ENCODE measurements at places on chromosomes 6 and 20.

DNA sequence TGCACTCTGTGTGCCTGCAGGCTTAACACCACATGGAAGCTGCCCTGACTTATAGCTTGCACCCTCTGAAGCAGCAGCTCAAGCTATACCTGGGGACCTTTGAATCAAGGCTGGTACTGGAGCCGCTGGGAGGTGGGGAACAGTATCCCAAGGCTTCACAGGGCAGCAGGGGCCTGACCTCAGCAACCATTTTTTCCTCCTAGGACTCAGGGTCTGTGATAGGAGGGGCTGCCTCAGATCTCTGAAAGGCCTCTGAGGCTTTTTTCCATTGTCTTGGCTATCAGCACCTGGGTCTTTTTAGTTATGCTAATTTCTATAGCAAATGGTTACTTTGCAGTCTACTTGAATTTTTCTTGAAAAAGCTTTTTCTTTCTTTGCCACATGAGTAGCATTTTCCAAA lies 80.2 kb upstream of the OPRM1 start:
- no peak for DNase-seq

DNA sequence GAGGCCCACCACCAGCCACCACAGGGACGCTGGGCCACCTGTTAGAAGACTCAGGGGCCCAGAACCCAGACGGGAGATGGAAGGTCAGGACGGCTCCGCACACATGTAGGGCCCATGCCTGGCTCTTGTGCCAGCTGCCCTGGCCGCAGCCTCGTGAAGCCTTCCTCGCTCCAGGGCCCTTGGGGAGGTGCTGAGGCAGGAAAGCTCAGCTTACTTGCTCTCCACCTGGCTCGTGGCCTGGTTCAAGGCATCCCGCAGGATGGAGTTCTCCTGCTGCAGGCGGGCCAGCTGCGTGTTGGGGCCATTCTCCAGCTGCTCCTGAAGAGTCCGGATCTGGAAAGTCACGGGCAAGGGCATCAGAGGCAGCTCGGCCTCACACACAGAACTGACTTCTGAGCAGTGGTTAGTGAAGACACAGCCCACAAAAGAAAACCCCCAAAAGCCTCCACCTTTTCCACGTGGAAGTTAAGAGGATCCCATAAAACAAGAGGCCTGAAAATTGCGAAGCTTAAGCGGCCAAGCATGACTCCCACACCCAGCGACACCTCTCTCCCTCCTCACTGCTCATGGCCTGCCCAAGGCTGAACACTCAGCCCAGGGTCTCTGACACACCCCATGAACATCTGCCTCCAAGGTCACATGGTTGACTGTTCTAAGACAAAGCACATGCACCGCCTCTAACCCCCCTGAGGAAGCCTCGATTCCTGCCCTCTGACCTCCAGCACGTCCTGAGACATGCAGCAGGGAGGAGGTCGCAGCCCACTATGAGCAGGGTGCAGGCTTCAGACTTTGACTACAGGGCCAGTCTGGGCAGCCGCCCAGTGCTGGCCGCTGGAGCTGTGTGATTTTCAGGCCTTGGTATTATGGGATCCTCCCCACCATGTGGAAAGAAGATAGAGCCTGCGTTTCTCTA lies 46.5 kb downstream of the RRBP1 start:
- no peak for DNase-seq

- peak; percentile 50 for DNase-seq
Measured at GRCh38 chr6:80133020-80133419, 26.5 kb downstream of the BCKDHB start.

DNA sequence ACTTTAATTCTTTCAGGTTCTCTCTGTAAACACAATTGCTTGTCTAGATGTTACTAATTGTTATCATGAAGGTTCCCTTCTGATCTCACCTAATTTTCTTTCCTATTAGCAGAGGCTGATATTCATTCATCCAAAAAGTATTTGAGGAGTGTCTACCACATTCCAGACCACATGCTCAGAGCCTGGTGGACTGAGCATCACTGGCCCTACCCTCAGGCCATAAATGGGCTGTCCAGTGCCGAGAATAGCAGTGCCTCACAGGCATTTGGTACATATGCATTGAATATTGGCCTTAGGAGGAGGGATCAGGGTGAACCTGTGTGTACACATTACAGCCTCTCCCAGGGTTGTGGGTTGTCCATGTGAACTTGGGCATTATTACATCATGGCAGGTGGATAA lies 40.4 kb upstream of the PRELID3B start:
- DNase-seq = peak; percentile 22

- no peak for DNase-seq
Measured at GRCh38 chr20:2387180-2387577, 6.5 kb downstream of the TGM6 start.

DNA sequence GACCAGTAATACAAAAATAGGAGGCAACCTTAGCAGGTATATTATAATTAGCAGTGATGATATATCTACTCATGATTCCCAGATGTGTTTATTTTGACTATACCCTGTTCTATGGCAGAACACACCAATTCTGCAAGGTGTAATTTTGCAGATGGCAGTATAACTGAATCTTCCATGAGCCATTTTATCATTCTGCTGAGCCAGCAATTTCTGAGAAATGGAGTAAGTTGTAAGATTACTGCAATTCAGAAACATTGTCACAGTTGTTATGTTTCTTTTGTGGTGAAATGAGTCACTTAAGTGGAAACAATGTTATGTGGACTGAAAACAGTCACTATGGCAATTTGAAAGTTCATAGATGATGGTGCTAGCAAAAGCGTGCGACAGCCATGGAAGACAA lies 63.7 kb upstream of the RIMS1 start:
- DNase-seq = no peak

DNA sequence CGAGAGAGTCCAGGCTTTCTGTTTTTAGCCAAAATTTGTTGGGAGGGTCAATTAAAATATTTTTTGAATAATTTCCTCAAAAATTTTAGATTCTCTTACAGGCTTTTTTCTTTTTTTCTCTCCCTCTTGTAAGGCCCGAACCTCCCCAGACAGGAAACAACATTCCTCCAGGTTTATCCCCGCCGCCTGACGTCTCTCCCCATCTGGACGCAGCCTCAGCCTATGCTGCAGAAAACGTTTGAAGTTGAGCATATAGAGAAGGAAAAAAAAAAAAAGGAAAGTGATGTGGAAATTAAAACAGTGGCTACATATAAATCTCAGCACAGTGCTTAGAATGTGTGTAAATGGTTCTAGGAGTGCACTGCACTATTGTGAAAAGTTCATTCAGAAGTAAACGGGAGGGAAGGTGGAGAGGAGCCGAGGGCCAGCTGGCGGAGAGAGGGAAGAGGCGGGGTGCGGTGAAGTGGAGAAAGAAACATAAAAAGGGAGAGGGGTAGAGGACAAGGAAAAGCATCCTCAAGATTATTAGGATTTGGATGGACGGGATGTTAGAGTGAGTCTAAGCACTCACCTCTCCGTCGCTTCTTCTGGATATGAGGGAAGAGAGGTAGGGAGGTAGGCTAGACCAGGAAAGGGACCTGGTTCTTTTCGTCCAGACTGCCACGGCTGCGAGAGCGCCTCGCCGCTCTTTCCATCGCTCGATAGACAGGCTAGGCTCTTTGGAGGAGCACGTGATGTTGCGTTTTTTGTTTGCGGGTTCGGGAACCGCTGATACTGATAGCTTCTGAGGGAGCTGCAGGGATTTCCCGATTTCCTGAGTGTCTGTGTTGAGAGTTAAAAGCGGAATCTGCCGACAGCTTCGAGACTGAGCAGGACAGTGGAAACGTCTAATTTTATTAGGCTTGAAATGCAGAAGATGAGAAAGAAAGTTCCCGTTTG lies 98.7 kb downstream of the TRIM27 start:
- DNase-seq = no peak

DNA sequence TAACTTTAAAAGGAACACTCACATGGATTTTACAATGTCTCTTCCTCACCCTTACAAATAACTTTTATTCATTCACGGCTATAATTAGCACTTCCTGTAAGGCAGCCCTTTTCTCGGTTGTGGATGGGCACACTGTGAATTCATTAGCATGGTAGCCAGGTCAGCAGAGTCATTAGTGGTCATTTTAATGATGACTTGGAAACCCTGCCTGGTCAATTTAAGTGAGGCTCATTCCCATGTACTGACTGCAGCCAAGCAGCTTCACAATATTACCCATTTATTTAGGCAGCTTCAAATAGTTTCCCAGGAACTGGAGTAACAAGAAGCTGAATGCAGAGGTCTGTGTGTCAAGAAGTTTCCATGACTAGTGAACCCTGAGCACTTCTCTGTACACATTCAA lies 248.8 kb downstream of the KHDC1L start:
- DNase-seq = no peak

All from GM04504 (cell line).